ENCODE measurements at places on chromosomes 3 and 15.

GRCh38 chr3:65597226-65597951 lies 441.3 kb downstream of the MAGI1 start:
- no peak for DNase-seq

DNA sequence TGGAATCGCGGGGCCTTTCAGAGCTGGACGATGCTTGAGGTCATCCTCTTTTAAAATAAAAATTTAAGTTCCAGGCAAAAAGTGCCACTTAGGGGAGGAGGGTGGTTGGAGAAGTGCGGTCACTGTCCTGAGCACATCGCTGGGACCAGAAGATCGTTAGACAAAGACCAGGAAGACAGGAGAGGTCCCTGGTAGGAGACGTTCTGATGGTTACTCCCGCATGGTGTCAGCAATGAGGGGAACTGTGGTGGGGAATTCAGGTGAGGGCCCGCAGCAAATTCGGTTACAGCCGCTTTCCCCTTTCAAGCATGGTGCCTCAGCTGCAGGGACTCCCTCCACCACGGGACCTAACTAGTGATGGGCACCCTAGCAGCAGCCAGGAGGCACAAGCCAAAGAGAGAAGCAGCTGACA lies 1.0 kb upstream of the ISY1 start:
- no peak for DNase-seq

DNA sequence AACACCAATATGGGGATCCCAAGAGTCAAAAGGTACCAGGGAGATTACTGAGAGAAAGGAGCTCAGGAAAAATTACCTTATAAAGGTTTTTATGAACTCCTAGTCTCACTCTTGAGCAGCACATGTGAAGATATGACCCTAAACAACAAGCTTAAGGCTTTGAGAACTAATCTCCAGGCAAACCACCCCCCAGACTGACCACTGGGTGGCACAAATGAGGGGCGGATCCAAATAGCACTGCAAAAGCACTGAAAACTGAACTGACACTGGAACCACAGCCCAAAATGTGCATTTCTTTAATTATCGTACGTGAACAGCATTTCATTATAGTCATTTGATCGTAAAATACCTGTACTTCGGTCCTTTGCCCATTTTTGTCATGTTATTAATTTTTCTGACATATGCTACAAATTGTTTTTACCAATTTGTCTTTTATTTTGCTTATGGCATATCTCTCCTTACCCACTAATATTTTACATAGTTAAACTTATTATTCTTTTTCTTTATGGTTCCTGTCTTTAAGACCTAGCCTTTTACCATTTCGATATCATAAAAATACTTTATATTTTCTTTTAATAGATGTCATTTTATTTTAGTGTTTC lies 31.5 kb upstream of the TFDP2 start:
- no peak for DNase-seq

- DNase-seq, result no peak
Observed at GRCh38 chr15:57370929-57371328, 5.4 kb upstream of the CGNL1 start.

GRCh38 chr15:64720188-64720587 lies 55.2 kb downstream of the RBPMS2 start:
- no peak for DNase-seq

DNA sequence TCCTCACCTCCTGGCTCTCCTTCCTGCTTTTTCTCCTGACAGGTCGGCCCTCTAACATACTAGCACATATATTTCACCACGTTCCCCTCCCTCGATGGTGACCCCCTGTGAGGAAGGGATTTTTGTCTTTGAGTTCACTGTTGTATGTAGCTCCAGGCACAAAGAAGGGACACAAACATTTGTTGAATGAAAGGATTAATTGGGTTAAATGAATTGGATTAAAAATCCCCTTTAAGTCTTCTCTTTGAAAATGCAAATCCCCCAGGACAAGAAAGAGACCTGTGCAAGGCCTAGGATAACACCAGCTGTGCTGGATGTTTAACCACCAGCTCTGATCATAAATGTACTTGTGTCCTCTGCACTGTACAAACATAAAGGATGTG lies 3.3 kb downstream of the CALML4 start:
- no peak for DNase-seq

DNA sequence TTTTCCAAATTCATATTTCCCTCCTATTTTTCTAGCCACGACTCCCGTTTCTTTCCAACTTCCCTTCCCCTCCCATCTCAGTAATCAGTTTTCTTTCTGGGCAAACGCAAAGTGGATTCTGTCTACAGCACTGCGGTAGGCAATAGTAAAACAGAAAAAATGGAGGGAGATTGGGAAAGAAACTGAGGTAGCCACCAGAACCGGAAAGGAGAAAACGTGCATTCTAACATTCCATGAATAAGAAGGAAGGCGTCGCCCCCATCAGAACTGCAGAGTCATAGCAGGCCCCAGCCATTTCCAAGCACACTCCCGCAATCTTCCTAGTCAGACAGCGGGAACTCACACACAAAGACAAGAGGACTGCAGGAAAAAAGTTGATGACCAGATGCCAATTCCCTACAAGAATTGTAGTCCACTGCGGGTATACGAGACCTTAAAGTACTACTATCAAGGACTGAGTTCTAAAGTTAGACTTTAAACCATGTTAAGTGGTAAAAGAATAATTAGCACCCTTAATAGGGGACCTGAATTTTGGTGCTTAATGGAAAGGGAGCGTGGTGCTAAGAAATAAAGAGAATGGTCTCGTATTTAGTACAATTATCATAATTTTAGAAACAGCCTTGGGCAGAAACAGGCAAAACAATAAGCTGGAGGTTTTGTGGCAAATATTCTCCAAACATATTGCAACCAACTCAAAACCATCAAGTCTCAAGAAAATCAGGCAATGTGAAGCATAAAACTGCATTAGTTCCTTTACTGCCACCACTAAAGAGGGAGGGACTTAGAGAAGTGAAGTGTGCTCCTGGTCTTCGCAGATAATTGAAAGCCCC lies 1.4 kb downstream of the PFN2 start:
- no peak for DNase-seq

DNA sequence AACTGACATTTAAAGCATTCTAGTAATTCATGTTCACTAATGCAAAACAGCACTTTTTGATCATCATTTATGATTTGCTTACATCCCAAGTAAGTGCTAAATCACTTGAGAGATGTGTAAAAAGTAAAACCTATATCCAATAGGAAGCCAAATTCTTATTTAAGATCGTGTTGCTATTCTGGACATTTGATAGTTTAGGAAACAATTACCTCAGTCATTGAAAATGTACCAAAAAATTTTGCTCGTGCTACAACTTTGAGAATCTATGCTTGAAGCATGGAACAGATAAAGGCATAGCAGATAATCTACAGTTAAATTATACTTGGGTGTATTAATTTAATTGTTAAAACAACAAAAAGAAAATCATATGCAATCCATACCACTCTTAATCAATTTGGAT lies 571.6 kb upstream of the NR2F2 start:
- DNase-seq, result no peak

DNA sequence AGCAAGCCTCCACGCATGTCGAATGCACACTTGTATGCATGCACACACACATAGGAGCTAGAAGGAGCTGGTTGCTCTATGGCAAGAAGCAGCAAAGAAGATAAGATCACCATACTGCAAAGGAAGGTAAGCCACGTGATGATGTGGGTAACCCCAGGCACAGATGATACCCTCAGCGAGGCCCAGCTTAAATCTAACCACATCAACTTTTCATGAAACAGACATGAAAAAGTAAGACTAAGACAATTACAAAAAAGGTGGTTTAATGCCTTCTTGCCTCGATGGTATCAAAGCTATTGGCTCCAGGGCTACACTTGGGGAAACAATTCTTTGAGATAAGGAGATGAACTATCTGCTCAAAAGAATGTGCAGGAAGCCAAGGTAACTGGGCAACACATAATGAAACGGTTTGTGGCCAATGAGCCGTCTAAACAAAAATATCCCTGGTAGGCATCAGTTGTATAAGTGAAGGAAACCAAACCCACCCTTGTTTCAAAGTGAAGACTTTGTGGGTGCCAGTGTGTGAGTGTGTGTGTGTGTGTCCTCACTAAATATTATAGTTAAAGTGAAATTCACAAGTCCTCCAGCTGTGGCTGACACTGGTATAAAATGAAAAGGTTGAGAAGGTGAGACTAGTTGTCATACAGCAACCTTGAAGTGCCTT lies 365.7 kb upstream of the ICE2 start:
- no peak for DNase-seq

GRCh38 chr3:136473716-136474326 lies 223.7 kb downstream of the PCCB start:
- no peak for DNase-seq

DNA sequence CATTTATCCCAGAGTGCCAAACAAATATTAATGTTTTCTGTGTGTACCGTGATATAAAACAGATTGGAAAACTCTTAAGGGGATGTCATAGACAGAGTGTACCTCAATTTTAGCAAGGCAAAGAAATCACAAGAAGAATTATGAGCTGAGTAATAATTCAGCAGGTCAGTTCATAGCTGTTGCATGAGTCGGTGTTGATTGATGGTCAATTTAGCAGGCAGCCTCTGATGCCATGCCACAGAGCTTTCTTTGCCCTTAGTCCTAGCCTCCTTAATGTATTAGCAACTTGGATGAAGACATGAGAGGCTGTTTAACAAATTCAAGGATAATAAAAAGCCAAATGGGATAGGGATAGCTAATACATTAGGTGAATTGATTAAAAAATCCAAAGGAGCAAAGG lies 6.8 kb downstream of the SLC35A5 start:
- DNase-seq, result no peak
